ENCODE measurements at places on chromosomes 3 and 15.

- no peak for DNase-seq
These were observed 165.8 kb upstream of the KCNMB2 start for GRCh38 chr3:178370387-178370786.

GRCh38 chr3:157475921-157476414 lies 27.2 kb downstream of the VEPH1 start:
- DNase-seq = no peak

DNA sequence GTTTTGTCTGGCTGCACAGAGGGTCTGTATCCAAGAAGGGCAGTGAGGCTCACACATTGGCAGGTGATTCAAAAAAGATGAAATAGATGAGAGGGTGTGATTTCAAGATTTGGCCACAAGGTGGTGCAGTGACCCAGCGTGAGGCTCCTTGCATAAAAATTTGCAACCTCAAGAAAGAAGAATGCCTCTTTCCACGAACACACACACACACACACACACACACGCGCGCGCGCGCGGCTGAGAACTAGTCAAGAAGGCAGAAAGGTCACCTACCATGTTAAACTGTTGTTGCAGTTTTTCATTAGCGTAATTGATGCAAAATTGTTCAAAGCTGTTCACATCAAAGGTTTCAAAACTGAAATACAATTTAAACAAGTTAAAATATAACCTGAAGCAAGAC lies 39.2 kb downstream of the MYO5C start:
- DNase-seq = peak; percentile 60

DNA sequence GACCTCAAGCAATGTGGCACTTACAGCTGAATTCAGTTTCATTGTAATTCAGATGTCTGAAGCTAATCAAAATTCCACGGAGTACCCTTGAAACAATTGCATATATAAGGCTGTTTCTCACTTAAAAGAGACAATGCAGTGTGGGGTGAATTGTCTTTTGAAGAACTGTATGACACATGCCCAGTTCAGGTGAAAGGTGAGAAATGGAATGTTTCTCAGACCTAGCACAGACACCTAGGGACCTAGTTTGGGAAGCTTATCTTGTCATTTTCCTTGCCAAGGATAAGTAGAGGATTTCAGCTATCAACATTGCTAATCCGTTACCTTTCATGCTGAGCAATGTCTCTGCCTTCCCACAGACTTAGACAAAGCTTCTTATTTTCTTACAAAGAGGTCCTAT lies 36.3 kb downstream of the MBNL1 start:
- DNase-seq = no peak

DNA sequence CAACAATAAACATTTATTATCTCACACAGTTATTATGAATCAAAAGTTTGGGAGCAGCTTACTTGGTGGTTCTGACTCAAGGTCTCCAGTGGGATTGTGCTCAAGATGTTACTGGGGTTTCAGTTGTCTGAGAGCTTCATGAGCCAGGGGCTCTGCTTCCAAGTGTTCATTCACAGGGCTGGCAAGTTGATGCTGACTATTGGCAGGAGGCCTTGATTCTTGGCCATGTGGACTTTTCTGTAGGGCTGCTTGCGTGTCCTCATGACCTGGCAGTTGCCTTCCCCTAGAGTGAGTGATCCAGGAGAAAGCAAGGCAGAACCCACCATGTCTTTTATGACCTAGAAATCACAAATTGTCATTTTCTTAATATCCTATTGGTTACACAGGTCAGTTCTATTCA lies 87.2 kb upstream of the TNFAIP8L3 start:
- peak; percentile 37 for DNase-seq

DNA sequence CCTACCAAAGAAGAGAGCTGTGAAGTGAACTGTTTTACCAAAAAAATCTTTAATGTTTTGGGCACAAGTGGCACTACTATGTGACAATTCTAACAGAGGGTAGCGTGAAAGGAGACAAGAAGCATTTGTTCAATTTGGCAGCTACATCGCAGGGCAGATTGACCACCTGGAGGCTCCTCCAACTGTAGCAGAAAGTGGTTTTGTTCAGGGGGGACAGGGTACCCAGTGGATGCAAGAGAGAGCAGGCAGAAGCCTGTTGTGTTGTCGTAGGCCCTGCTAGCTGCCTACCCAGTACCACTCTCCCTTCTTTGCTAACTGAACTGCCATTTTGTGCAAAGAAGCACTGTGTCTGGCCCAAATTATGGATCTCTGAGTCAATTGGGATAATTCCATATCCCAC lies 54.8 kb upstream of the SYN2 start:
- no peak for DNase-seq

GRCh38 chr15:71409541-71409940 lies 294.3 kb downstream of the THSD4 start:
- no peak for DNase-seq

- DNase-seq = no peak
These were observed 22.4 kb downstream of the LIPC start for GRCh38 chr15:58453931-58454793.

DNA sequence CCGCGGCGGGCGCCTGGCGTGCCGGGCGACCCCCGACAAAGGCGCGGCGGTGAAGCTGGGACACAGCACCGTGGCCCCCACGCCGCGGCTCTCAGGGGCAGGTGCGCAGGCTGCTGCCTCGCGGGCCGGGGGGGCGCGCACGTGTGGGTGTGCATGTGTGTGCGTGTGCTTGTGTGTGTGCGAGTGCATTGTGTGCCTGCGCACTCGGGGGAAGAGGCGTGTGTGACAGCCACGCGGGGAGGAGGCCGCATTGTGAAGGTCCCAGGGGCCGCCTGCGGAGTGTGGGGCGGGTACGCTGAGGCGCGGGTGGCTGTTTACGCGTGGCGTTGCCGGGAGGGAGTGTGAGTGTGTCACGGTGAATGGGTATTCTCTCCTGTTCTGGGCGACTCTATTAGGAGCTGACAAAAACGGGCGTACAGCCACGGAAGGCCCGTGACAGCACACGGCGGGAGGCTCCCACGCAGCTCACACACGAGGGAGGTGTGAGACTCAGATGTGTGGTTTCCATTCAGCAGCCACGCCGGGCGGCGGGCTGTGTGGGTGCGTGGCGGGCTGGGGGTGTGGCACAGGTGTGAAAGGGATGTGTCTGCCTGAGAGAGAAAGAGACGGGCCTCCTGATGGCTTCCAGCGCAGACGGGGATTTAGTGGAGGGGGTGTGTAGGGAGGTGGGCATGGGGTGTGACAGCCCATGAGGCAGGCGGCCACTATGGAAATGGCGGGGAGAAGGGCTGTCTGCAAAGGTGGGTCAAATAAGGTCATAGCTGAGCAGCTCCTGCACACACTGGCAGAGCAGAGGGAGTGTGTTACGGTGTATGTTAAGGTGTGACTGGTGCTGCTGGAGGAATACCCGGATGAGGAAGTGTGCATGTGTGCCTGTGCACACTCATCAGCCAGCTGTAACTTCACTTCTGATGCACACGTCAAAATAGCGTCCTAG lies 750 bp downstream of the PODXL2 start:
- DNase-seq = no peak

DNA sequence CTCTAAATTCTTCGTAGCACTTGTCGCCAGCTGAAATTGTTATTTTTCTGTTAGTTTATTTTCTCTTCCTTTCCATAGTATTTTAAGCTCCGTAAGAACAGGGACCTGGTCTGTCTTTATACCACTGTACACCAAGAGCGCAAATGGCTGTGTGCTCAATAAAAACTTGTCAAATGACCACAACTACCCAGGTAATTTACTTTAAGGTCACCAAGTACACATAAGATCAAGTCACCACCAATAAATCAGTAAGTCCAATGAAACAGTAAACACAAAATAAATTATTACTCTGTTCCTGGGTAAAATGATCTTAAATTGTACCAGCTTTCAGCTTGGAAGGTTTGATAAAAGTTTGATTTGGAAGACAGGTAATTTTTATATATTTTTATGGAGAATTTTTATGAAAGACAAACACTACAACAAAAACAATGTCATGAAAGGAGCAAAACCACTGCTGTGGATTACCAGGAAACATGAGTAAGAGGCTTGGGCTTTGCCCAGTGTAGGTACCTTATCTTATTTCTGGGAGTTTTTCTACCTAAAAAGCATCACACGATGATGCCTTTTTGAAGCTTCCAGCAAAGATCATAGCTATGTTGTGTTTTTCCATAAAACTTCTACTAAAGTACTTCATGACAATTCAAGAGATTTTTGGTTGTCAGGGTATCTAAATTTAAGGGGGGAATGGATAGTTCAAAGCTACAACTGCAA lies 406.8 kb downstream of the SHQ1 start:
- DNase-seq = no peak

GRCh38 chr3:100570811-100571210 lies 38.6 kb upstream of the ADGRG7 start:
- no peak for DNase-seq

- no peak for DNase-seq
These were observed 4.0 kb upstream of the GBE1 start for GRCh38 chr3:81765400-81765799.

- DNase-seq = no peak
These were observed 62.7 kb upstream of the BLM start for GRCh38 chr15:90654233-90655136.

GRCh38 chr3:42507252-42507651 lies 4.8 kb downstream of the VIPR1 start:
- no peak for DNase-seq

GRCh38 chr3:29973763-29974162 lies 632.6 kb upstream of the TGFBR2 start:
- DNase-seq = no peak

- DNase-seq = no peak
These were observed 10.0 kb upstream of the ELP6 start for GRCh38 chr3:47523310-47524073.

DNA sequence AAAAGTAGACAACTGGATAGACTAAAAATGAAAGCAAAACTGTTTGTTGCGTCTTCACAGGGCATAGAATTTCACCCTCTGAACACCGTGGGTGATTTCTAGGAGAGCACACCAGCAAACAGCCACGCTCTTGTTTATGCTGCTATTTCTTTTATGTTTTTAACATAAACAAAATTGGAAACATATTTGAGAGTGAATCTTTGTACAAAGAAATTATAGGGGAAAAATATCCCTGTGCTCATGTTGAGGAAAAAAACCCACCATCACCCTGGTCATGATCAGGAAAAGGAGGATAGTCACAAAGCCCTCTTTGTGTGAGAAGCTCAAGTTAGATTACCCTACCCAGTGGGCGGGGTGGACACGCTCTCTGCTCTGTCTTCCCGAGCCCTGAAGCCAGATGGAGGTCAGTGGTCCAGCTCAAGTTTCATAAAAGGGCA lies 313.3 kb downstream of the SATB1 start:
- DNase-seq = no peak

GRCh38 chr3:72232331-72232730 lies 447.4 kb upstream of the PROK2 start:
- no peak for DNase-seq

DNA sequence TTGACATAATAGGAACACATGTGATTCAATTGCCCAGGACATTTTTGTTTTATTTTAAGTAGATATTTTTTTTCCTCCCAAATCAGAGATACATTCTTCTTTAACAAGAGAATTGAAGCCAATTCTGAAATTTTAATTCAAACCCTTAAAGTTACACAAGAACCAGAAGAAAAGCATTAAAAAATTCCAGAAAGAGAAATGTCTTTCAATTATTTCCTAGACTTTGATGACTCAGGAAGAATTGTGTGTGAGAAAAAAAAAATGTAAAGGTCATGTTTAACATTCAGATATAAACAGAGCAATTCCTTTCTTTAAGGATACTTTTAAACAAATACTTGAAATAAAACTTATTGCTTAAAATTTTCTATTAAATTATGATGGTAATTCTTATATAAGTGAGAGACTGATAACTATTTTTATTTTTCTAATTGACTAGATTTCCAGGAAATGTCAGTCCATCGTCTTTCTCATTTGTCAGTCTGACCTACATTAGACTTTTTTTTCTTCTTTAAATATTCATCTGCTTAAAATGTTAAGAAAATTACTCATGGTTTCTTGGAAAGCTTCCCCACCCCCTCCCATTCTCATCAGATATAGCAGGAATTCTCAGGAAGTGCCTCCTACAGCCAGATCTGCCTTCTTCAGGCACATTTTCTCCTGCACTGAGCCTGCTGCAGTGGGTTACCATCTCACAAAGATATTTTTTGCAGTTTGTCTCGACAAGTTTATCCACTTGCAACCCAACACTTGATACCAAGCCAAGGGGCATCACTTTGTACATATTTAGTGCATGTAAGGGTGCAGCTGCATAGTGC lies 261.8 kb upstream of the CBLB start:
- DNase-seq = no peak

DNA sequence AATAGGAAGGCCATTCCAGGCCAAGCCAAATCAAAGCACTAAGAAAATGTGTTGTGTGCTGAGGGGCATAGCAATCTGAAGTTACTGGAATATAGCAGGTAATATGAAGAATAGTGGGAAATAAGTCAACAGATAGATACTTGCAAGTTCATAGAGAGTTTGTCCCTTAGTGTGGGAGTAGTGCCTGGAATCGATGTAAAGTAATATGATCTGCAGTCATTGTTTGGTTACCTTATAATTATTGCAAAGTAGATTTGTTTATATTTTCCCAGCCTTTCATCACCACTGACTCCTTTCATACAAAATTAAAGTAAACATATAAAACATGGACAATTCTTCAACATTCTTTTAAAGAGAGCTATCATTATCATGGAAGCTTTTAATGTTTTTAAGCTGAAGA lies 420.9 kb upstream of the NECTIN3 start:
- no peak for DNase-seq

- DNase-seq = no peak
These were observed 141.6 kb downstream of the DNAJB8 start for GRCh38 chr3:128324911-128325592.

GRCh38 chr3:123843668-123844067 lies 40.5 kb downstream of the MYLK start:
- no peak for DNase-seq

- peak; percentile 28 for DNase-seq
These were observed 214.8 kb upstream of the TPRG1 start for GRCh38 chr3:188956839-188957489.

DNA sequence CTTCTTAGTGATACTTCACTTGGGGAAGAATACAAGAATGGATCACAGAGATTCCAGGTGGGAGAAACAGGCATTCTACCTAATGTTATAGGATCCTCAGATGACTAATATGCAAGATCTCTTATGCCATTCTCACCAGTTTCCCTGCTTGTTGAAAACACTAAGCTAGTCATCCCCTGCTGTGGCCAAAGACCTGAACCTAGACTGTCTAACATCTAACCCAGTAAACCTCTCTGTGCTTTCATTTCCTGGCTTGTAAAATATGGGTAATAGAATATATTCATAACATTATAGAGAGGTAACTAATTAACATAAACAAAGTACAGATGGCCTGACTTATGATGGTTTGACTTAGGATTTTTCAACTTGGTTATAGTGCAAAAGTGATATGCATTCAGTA lies 776.3 kb downstream of the TUSC7 start:
- no peak for DNase-seq

- DNase-seq = no peak
These were observed 464.3 kb downstream of the EPHA3 start for GRCh38 chr3:89571707-89572106.

GRCh38 chr15:66400351-66400774 lies 13.7 kb downstream of the MAP2K1 start:
- no peak for DNase-seq
